Daoy (cell line): ENCODE measurements at places on chromosomes 3 and 15. TPM values are rescaled to one million over a fixed set of nuclear protein-coding genes. Genes with fewer than 3 reads are reported as not detected.

Gene ROBO2
- not detected in 2 replicates for total RNA-seq

Gene SLC38A3
- not detected in 2 replicates for total RNA-seq

Gene ARGFX
- total RNA-seq: not detected in 2 replicates

Gene IQCH
- 3.2 and 10.7 TPM in 2 replicates for total RNA-seq

Gene CPNE9
- not detected in 2 replicates for total RNA-seq

Gene IL1RAP
- total RNA-seq: 11.3 and 11.8 TPM in 2 replicates

Gene SCN11A
- not detected in 2 replicates for total RNA-seq

DNA sequence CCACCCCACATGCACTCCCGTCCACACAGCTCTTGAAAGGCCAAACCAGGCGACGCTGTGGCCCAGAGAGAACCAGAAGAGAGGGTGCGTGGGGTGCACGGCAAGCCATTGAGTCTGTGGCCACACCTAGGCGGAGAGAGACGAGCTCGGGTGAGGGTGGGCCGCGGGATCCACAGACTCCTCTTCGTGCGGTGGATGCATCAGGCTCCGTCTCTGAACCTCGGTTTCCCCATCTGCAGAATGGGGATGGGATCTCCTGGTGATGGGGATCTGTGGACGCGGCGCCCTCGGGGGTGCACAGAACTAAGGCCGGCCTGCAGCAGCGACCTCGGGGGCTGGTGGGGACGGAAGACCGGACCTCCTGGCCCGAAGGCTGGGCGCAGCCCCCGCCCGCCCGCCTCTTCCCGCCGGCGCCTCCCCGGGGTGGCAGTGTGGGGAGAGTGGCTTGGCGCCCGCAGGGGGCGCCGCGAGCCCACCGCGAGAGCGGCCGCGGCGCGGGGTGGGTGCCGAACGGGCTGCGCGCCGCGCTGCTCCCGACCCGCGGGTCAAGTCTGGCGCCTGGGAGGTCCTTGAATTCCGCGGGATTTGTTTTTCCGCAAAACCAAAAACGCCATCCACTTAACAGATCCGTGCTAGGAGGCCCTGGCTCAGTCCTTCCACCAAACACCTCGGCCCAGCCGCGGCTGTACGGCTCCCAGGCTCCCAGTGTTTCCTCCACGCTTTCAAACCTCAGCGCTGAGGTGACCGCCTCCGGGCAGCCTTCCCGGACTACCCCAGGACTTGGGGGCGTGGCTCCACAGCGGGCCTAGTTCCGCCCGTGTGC lies 13.2 kb upstream of the ADPGK start:
- DNase-seq: peak; percentile 67

- no peak for DNase-seq
These were observed 23.9 kb upstream of the TM4SF1 start for GRCh38 chr3:149401212-149401925.

- DNase-seq: peak; percentile 72
These were observed 20.3 kb upstream of the NR2E3 start for GRCh38 chr15:71790081-71790480.

- DNase-seq: no peak
These were observed 2.4 kb downstream of the PLXNA1 start for GRCh38 chr3:126985132-126985985.

- DNase-seq: no peak
These were observed 68.5 kb upstream of the SLC2A2 start for GRCh38 chr3:171095063-171095462.

DNA sequence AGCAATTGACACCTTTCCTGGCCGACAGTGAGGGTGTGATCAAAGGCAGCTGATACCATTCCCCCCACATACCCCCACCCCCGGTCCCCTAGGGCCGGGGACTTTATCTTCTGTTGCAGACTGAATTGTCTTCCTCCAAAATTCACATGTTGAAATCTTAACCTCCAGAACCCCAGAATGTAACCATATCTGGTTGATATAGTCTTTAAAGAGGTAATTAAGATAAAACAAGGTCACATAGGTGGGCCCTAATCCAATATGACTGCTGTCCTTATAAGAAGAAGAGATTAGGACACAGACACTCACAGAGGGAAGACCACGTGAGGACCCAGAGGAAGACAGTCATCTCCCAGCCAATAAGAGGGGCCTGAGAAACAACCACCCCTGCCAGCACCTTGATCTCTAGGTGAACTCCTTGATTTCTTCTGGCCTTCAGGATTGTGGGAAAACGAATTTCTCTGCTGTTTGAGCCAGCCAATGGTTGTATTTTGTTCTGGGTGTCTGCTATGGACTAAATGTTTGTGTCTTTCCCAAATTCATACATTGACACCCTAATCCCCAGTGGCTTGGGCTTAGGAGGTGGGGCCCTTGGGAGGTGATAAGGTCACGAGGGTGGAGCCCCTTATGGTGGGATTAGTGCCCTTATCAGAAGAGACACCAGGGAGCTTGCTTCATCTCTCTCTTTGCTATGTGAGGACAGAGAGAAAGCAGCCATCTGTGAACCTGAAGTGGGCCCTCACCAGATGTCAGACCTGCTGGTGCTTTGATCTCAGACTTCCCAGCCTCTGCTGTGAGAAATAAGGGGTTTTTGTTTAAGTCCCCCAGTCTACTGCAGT lies 144.0 kb downstream of the CHSY1 start:
- no peak for DNase-seq

DNA sequence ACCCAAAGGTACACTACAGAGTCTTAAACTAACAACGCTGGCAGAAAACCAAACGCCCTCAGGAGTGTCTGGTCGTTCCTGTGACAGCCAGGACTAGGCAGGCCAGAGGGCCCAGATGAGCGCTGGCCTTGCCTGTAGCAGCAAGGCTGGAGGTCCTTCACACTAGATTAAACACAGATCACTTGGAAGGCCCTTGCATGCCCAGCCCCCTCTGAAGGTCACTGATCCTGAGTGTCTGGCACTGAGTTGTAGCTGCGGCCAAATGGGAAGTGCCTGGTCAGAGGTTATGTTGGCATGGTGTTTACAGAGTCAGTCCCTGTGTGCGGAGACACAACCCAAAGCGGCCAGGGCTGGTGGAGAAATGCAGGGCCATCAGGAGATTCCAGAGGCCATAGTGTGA lies 58.9 kb downstream of the ZNF621 start:
- DNase-seq: no peak

DNA sequence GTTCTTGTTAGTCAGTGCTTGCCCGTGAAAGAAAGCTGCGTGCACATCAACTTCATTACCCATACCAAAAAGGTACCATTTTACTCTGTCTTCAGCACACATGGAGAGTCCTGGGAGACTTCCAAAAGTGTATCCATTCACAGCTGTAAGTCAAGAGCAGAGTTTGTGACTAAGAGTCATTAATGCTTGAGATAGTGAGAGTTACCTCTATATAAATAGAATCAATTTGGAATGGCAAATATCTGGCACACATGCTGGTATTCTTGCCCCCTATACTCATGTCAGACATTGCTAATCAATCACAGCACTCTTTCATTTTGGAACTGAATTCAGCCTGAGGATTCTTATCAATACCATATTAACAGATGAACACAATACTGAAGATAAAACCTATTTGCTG lies 14.2 kb downstream of the CP start:
- no peak for DNase-seq

DNA sequence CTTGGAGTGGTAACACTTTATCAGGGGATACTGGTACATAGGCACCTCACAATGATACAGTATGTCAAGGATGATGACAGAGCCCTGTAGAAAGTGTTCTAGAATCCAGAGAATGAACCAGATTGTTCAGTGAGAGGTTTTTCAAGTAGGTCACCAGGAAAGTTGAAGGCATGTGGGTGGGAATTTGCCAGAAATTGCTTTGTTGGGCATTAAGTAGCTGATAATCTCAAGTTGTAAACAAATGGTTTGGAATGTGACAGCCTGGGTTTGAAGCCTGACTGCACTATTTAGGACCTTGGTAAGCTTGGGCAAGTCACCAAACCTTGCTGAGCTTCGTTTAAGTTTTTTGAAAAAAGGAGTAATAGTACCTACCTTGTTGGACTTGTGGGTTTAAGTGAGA lies 12.5 kb downstream of the SLC35G2 start:
- no peak for DNase-seq

DNA sequence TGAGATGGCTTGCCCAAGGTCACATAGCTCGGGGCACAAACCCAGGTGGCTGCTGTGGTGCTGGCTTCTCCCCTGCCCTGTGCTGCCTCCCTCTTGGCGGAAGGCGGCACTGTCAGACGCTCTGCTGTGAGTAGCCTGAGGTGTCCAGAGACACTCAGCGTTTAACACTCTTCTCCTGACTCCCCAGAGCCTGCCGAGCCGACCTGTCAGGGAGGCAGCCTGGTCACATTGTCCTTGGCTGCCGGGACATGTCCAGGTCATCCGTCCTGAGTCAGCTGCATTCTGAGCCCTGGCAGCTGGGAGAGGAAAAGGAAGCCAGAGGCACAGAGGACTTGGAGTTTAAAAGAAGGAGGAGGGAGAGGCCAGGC lies 4.7 kb downstream of the LMAN1L start:
- no peak for DNase-seq

- no peak for DNase-seq
These were observed 8.1 kb upstream of the RBP1 start for GRCh38 chr3:139547666-139548065.

DNA sequence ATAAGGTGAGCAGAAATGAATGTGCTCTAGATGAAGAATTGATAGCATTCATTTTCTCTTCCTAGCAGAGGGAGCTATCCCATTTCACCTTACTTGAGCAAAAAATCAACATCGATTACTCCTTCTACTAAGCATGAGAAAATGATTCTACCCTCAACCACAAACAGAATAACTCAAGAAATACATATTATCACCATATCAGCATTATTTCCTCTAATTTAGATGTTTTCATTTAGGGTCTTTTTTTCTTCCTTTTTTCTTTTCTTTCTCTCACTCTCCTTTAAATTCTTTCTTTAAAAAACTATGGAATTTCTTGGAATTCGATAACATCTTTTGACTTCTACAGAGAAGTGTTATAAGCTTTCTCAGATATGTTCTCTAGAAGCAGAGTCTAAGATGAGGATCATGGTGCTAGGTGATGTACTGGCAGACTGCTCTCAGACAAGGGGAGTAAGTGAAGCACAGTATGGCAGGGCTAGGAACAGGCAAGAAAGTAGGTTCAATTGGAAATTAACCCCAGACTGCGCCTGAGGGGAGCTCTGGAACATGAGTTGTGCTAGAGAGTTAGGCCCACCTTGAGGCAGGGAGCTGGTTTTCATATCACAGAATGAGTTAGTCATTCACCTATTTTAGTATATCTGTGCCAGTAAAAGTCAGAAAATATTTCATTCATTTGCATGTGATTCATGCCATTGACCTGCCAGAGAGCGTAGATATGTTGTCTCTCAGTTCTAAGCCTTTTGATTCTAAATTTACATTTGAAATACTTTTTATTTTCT lies 279.2 kb upstream of the KCNH8 start:
- no peak for DNase-seq

DNA sequence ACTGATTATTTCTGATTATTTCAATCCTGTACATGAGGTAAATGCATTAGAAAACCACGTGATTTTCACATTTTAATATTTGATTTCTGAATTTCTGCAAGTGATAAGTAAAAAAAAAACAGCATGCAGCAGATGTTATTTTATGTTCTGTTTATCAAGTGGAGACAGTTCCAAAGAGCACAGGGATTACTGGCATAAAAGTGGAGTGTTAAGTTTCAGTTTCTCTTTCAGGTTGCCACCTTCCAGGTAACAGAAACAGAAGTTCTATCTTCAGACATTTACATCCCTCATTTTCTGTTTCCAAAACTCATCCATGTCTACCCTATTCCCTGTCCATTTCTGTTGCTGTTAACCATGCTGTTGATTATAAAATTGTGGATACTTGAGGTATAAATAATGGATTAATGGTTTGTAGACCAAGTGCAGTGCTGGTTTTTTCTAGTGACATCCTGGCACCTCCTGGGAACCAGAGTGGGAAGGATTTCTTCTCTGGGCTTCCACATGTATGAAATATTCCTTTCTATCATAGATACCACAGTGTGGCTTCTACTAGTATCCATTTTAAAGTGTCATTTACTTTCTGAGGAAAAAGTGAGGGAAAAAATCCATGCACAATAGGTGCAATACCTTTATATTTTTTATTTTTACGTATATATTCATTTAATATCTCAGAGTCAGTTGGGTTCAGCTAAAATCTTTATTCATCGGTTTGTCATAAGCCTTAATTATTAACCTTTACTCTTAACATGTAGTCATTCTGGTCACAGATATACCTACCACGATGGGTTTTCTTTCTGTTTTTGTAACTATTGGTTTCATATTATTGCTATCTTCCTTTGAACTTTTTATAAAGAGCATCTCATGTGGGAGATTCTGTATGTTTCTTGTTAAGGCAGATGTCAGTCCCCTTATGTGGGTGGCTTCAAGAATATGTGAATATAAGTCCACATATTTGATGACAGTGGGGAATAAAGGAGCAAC lies 1010.0 kb downstream of the SQOR start:
- DNase-seq: no peak

DNA sequence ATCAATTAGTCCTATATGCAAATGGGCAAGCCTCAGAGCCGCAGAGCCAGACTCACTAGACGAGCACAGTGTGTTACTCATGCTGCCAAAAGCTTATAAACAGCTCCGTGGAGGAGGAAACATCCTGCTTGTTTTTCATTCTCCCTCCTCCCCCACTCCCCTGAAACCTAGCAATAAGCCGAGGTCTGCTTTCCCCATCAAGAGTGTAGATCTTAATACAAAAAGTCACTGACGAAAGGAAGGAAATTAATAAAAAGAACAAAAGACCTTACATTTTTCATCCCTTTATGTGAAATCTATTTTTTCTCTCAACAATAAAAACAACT lies 88.5 kb downstream of the XXYLT1 start:
- DNase-seq: peak; percentile 41

GRCh38 chr3:14238356-14238755 lies 59.7 kb downstream of the LSM3 start:
- DNase-seq: no peak

- DNase-seq: no peak
These were observed 9.2 kb upstream of the NME9 start for GRCh38 chr3:138338811-138339210.

DNA sequence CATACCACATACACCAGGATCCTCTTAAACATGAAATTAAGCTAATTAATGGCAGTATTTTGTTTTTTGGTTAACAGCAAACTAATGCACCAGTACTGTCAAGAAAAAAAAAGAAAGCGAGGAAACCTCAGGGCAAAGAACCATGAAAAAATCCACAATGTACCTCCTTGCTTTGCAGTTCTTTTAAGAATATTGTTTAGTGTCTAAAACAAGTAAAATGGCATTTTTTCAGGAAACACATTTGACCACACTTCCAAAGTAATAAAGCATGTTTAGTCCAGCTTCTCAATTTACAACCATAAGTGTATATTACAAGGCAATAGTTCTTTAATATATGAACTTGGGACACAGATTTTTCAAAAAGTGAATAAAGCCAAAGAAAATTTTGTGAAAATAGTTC lies 26.6 kb downstream of the AAGAB start:
- DNase-seq: no peak

- DNase-seq: no peak
These were observed 19.3 kb upstream of the ZPLD1 start for GRCh38 chr3:102415553-102415952.

DNA sequence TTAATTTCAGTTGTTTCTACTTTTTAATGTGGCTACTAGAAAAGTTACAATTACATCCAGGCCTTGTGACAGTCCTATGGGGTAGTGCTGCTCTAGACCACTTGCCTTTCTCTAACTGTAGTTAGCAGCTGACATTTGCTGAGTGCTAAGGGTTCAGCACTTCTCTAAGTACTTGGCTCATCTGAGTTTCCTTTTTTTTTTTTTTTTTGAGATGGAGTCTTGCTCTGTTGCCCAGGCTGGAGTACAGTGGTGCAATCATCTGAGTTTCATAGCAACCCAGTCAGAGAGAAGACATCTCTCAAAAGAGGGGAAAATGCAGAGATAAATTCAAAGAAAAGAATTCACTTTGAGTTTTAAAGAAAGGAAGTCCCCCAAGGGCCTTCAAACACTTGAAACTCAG lies 130.8 kb downstream of the MYLK start:
- DNase-seq: no peak
